ENCODE measurements at places on chromosomes 5 and 9. TPM values are rescaled to one million over a fixed set of nuclear protein-coding genes. Genes with fewer than 3 reads are reported as not detected.

Gene LRRC70
- total RNA-seq, result 6.2 TPM

Gene BARHL1
- not detected for total RNA-seq

Gene NUTM2G
- not detected for total RNA-seq

DNA sequence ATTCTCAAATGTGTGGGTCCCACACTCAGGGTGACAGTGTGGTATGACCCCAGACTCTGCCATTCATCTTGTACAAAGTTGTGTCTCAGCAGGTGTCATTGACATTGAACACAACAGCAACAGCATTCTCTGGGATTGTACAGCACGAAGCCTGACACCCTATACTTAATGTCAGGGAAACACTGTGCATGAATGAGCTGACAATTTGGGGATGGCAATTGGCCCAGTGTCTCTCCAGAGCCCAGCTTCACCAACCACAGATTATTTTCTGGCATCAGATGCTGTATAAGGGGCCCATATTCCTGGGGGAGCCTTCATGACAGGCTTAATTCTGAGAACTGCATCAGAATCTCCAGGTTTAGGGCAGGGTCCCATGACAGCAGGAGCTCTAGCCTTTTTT lies 143.2 kb downstream of the GCNT1 start:
- DNase-seq, result no peak

DNA sequence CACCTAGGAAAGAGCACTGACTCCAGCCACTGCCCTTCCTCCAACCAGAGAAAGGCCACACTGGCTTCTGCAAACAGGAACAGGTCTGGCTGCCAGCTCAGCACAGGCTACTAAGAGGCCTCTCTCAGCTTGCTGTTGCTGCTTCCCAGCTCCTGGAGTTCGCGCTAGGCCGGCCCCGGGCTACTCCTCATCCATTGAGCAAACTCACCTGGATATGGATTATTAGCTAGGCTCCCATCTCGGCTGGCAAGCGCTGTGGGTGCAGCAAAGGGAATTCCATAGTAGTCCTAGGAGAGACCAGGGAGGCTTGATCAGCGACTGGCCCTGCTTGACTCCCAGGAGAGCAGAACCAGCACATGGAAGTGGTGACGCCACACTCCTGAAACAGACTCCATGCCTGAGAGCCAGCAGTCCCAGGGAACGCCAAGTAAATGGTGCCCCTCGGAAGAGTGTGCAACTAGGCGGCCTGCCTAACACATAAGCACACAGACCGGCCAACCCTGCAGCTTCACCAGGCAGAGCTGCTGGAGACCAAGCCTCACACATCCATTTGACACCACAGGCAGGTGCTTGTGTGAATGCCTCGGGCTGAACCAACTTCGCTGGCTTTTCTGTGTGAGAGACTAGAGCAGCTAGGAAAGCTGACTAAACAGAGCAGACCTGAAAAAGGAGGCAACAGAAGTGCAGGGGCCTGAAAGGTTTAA lies 107.2 kb downstream of the UBE2R2 start:
- no peak for DNase-seq

DNA sequence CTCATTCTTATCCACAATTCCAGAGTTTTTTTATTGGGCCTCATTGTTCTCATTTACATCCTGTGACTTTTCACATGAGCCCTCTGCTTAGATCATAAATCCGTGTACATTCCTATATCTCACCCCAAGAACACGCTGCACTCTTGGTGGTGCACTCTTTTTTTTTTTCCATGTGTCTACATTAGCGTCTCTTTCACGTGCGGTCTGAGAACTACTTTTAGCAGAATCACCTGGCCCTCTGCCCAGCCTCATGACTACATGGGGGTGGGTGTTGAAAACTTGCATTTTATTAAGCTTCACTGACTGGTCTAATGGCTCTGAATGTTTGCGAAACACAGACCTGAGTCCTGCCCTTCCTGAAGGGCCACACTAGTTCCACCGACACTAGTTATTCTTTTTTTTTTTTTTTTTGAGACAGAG lies 18.6 kb downstream of the C9orf57 start:
- no peak for DNase-seq

Measured in dorsolateral prefrontal cortex (tissue), 122 donors.